ENCODE measurements at places on chromosomes 5 and 9.

DNA sequence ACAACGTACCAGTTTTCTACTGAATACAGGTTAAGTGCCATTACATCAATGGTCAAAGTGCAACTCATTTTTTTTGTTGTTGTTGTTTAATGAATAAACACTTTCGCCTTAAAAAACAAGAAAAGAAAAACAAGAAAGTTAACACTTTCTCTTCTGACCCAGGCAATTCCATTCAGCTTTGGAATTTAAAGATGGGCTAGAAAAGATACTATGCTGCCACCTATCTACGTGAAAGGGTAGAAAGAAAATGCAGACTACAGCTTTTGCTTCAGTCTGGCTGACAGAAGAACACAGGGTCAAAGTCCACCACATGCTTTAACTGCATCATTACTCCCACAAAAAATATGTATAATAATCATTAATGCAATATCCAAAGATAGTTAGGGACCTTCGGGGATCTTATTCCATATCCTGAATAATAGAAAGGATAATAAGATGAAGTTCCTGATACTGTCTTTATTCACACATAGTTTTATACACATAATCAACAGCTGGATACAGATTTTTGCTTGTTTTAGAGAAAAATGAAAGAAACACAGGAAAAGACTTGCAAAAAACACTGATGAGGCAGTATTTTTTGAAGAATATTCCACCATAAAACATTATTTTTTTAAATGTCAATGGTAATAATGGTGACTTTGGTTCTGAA lies 40.4 kb downstream of the ZDHHC21 start:
- DNase-seq: no peak

DNA sequence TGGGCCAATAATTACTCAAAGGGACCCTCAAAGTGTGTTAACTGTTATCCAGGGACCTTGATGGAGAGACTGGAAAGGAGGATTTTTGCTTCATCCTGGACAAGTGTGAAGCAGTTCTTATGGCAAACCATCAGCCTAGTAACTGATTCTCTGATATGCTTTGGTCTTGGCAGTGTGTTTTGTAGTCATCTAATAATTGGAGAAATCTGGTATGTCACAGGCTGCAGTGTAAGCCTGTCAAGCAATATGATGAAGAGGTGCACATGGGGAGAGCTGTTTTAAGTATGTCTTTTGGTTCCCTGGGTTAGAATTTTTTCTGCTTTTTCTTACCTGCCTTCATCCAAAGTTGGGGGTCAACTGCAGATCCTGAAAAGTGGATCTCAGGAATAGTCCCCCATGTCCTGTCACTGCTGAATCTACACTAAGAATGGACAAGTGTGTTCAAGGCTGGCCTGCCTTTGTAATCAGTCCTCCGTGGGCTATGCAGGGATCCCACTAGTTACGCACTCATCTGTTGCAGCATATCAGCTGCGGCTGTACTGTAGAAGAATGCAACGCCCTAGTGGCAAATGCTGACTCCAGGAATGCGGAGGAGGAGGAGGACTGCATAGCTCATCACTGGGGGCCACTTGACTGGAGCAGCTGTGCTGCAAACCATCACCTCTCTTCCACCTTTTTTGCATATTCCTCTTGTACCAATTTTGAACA lies 1.9 kb downstream of the SPTAN1 start:
- DNase-seq: peak; percentile 25

- DNase-seq: no peak
Measured at GRCh38 chr5:159645179-159645846, 271.0 kb upstream of the ADRA1B start.

DNA sequence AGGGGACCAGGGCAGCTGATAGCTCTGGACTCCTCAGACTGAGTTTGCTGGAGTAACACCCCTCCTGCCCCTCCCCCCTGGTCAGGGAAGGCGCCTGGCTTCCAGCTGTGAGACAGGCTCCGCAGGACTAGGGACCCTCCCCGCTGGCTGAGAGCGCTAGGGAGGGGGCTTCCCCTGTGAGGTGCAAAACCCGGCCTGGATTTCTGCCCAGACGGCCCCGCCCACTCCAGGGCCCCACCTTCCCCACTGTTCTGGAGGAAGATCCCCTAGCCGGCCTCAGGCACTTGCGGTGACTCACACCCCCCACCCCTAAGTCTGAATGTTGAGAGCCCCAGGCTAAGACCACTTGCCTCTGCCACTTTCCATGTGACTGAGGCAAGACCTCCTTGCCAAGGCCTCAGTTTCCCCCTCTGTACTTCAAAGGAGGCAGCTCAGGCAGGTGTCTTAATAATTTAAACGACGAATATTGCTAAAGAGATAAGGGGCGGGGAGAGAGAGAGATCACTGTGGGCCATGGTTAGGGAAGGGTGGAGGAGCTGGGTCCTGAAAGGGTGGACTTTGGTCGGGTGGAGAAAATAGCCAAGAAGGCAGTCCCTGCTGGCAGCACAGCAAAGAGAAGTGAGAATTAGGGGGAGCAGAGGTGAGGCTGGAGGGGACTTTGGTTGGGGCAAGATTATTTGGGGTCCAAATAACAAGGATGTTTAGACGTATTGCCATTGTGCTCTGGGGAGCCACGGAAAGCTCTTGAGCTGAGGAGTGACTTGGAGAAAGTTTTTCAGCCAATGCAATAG lies 1.0 kb upstream of the DAB2IP start:
- DNase-seq: no peak

GRCh38 chr5:136143763-136144162 lies 11.1 kb downstream of the SMAD5 start:
- DNase-seq: no peak

GRCh38 chr5:86756839-86757238 lies 139.1 kb downstream of the COX7C start:
- DNase-seq: no peak

DNA sequence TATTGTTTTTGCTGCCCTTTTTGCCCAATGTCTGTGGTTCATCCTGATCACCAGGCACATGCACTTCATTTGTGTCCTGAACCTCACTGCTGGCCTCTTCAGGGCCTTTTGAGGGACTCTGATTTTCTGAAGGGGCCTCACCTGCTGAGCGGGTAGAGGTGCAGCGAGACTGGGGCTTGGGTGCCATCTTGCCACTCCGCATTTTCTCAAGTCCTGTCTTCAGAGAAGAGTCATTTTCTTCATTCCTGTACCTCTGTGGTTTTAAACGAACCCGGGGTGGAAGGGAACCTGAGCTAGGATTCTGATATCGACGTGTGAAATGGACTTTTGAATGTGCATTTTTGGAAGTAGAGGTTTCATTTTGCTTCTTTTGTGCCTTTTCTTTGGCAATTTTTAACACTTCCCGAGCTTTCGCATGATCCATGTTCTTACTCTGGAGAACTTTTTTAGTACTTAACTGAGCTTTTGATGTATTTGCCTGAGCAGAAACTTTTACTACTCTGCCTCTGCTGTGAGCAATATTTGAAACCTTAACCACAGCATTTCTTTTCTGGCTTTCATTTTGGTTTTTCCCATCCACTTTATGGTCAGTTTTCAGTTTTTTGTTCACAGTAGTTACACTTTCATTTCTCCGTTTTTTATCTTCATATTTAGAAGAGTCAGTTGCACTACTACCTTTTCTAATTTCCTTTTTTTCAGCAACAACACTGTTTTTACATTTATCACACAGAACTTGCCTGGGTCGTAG lies 26.1 kb downstream of the PWWP2A start:
- no peak for DNase-seq

DNA sequence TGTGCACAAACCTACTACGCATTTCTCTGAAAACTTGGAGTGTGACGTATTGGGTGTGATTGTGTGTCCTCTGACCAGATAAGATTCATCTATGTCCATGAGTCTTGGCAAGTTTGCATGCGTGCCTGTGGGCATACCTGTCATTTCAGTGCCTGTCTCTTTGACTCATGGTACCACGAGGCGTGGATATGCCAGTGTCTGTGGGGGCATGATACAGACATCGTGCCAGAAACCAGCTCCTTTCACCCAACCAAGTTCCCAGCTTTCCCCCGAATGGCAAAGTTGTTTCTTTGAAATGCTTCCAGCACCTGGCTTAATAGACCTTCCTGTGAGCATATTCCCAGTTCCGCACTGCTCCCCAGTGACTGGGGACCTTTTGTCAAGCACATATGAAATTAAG lies 241.9 kb upstream of the MVB12B start:
- no peak for DNase-seq

DNA sequence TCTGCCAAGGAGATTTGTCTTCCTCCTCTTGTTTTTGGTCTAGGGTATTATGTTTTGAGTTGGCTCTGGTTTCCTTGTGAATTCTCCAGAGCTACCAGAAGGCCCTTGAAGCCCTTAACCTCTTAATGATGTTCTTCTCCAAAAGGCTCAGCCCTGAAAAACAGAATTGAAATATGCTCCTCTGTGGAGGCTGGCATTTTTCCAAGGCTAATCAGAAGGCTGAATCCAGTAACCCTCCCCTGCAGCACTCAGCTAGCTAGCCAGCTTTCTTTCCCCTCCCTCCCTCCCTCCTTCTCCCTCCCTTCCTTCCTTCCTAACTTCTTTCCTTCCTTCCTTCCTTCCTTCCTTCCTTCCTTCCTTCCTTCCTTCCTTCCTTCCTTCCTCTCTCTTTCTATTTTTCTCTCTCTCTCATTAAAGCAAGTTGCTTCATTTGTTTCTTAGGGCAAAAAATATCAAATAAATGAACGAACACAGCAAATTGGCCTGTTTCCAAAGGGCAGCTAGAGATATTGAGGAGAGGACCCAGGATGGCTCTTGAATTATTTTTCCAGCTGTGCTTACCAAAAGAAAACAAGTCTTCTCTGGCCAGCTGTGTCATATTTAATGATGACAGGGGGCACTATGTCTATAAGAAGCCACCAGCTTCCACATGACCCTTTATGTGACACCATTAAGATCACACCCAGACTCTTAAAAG lies 38.7 kb downstream of the JAKMIP2 start:
- no peak for DNase-seq

- no peak for DNase-seq
Measured at GRCh38 chr5:42015681-42016080, 90.6 kb downstream of the FBXO4 start.

DNA sequence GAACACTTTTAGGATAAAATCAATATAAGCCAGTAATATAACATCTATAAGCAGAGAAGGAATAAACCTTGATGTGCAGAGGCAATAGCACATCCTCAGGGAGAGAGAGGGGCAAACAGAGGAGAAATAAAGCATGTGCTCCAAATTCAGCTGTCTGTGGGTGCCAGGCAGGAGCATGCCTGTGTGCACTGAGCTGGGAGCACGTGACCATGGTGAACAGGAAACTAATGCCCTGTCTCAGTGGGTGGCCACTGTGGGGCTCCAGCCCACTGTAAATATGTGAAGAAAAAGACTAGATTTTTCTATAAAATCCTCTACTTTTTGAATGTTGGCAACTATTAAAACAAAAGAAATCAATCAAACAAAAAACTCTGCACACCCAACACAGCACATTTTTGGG lies 55.3 kb downstream of the FYB1 start:
- peak; percentile 64 for DNase-seq

GRCh38 chr5:179342577-179342976 lies 2.7 kb downstream of the ADAMTS2 start:
- no peak for DNase-seq

GRCh38 chr5:90097082-90097477 lies 312.5 kb downstream of the CETN3 start:
- no peak for DNase-seq

DNA sequence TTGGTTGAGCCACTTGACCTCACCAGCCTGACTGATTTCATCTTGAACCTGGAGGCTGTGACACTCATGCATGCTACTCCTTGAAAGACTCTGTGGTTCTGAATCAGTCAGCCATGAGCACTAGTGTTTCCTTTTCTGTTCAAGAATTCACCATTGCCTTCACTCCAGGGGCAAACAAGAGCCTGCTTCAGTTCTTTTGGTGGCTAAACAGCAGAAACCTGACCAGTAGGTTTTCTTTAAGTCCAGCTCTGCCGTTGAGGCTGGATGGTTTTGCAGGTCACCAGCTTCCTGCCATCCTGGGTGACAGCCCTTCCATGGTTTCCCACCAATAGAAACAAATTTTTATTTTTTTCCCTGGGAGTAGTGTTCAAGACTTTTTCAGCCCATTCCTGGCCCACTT lies 10.0 kb downstream of the NTRK2 start:
- DNase-seq: no peak

- no peak for DNase-seq
Measured at GRCh38 chr9:113600023-113600823, 136.7 kb downstream of the RGS3 start.

DNA sequence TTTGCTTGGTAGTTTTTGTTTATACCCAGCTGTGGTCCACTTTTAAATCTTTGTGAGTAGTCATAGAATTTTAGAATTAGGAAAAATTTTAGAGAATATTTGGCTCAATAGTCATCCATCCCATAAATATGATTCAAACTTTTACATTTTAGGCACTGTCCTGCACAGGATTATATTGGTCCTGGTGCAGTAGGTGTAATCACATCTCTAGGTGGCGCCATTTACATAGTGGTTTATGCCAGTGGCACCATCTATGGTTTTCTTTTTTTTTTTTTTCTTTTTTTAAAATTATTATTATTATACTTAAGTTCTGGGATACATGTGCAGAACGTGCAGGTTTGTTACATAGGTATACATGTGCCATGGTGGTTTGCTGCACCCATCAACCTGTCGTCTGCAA lies 260.7 kb upstream of the KCNN2 start:
- no peak for DNase-seq

DNA sequence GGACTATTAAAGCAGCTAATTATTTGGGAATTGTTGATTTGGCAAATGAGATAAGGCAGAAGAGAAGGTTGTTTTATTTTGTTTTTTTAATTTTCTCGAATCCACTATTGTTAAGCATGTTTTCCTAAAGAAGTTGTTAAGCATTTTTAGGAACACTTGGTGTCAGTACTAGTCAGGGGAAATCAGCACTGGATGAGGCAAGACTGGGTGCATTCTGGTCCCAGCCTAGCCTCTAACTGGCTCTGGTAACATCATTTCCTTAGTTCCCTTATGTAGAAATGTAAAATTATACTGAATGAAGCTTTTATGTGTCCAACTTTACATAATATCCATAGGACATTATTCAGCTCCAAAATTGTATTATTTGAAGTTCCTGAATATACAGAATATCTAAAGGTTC lies 196.1 kb downstream of the PCSK5 start:
- no peak for DNase-seq

GRCh38 chr5:128528637-128529255 lies 9.3 kb downstream of the FBN2 start:
- DNase-seq: no peak

- DNase-seq: no peak
Measured at GRCh38 chr9:18138656-18139055, 335.3 kb upstream of the ADAMTSL1 start.

DNA sequence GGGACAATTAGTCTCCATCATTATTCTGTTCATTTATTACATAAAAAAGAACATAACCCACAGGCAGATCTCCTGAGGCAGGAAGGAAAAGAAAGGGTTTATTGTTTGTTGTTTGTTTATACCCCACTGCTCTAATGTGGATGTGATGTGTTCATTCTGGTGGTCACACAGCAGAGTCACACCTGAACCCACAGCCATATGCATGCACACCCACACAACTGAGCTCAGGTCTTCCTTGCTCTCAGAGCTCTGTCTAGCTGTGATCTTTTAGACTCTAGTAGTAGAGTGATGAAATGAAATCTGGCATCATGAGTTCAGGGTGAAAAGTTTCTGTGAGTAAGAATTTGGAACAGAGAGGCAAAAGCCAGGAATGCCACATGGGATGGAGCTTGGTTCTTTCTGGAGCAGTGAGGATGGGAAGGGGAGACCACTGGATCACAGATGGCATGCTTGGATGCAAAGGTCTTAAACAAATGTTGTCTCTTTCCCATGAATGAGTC lies 227.0 kb downstream of the PAPPA start:
- DNase-seq: no peak

- DNase-seq: no peak
Measured at GRCh38 chr5:154419236-154419635, 26.6 kb upstream of the SAP30L start.

Data from activated naive CD4-positive, alpha-beta T cell treated with anti-CD3 and anti-CD28 coated beads, Interleukin-2, amount 10 ng/mL, durations not matched to agents 7 days and 5 days (primary cell).